ENCODE measurements at places on chromosomes 3 and 15.
A peak's percentile ranks its signal among the peaks of the same experiment; 100 is the strongest.

- DNase-seq: no peak
Observed at GRCh38 chr3:121637922-121638321, 22.8 kb downstream of the HCLS1 start.

- no peak for DNase-seq
Observed at GRCh38 chr3:196268284-196269163, 19.0 kb downstream of the PCYT1A start.

DNA sequence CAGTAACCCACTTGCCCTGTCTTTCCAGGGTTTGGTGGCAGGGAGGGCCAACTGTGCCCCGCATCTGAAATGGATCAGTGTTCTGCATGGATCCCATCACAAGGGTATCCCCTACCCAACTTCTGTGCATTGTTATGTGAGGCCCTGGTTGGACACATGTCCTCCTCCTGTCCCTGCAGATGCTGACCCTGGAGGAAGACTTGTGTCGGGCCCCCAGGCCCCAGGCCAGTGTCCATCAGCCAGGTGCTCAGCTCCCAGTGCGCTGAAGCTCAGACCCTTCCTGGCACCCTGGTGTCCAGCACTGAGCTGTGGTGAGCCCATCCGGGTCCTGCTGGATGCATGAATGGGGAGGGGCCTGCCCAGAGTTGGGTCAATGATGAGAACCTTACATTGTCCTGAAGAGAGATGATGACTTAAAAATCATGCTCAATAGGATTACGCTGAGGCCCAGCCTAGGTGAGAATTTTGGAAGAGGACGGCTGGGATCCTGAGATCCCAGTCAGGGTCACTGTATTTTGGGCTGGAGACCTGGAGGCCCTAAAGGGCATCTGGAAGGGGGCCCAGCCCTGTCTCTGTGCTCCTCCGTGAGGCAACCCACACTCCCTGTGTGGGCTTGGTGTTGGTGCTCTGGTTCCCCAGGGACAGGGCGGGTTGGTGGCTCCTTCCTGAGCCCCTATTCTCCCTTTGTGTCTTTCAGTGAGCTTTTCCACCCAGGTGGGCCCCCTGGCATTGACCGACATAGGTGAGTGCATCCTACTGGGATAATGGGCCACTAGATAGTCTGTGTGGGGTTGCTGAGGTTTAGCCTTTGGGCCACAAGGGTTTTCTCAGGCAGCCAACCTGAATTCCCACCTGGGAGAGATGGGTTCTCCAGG, 199.1 kb downstream of the UBE3A start:
- DNase-seq: no peak

GRCh38 chr3:50260942-50261441, 8.0 kb upstream of the SEMA3B start:
- DNase-seq: no peak

GRCh38 chr3:156029208-156029607, 91.2 kb upstream of the KCNAB1 start:
- no peak for DNase-seq

DNA sequence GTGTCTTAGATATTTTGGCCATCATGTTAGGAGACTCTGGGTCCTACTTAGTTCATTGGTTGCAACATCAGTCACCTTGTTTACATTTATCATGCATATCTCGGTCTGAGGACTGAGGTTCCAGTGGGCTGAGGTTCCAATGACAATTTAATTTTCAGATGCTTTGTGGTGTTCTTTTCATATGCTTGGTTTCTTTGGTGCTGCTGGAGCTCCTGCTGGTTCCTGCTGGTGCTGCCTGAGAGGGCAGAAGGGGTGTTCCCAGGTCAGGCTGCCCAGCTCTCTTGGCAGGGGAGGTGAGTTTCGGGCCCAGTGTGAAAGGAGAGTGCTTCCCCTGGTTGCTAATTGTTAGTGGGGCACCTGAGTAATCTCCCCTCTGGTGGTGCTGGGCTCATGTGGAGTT, 6.9 kb upstream of the KLHL40 start:
- no peak for DNase-seq

DNA sequence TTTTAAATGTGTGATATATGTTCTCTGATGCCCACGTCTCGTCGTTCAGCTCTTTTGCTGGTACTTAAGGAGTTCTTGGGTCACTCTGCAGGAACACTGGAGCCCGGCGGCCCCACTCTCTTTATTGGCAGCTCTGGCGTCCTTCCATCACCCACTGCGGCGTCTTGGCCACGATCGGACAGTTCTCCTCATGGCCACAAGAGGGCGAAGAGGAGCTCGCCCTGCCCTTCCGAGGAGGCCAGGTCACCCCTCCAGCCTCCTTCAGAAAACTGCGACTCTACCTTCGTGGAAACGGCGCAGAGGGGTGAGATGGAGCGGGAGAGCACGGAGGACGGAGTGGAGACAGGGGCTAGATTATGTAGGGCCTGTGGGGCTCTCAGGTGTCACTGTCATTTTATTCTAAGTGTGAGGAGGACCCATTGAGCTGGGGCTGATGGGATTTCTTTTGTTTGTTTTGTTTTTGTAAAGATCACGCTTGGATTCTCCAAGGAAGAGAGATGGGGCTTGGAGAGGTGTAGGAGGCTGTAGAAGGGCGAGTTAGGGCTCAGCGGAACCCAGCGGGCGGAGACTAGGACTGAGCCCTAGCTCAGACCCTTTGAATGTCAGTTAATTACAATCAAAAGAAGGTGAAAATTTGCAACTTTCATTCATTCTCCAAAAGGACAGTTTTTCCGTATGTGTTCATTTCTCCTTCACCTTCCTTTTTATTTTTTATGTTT, 28.0 kb upstream of the GABRA5 start:
- no peak for DNase-seq

- DNase-seq: peak; percentile 77
Observed at GRCh38 chr3:159892171-159892795, 96.4 kb upstream of the IL12A start.

DNA sequence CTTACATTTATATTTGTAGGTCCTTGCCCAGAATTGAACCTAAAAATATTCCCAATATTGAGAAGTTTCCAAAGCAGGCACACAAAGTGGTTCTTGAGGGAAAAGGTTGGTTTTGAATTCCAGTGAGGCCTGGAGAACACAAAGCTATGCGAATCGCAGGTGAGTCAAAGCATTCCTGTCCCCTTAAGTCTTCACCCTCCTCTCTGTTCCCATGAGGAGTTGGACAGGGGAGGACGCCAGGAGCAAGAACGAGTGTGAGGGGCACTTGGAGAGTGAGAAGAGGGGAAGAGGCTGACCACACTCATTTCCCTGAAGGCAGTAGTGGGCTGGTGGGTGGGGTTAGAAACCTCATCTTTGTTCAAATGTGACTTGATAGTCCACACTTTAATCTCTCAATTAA, 185.8 kb upstream of the EOMES start:
- DNase-seq: no peak

DNA sequence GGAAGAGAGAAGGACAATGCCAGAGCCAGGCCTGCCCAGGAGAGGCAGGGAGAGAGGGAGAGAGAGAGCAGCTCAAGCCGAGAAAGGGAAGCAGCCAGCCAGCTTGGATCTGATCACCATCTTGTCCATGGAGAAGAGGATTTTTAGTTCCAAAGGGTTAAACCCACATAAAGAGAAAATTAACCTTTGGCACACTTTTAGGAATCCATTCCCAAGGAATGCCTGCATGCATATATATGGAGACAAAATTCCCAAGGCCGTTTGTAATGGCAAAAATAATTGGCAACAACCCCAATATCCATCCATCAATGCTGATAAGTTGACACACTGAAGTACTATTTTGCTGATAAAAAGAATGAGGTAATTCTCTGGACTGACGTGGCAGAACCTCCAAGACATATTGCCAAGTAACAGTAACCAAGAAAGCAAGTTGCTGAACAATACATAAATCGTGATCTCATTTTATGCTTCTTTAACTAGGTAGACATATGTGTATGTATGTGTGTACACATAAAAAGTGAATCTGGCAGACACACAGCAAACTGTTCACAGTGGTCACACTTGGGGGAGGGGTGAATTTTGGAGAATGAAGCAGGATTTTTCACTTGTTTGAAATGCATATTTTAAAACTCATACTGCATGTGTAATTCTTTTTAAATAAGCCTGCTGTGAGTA, 7.5 kb upstream of the STRA6 start:
- DNase-seq: no peak

- DNase-seq: peak; percentile 6
Observed at GRCh38 chr3:5217824-5218595, 30.5 kb downstream of the EDEM1 start.

DNA sequence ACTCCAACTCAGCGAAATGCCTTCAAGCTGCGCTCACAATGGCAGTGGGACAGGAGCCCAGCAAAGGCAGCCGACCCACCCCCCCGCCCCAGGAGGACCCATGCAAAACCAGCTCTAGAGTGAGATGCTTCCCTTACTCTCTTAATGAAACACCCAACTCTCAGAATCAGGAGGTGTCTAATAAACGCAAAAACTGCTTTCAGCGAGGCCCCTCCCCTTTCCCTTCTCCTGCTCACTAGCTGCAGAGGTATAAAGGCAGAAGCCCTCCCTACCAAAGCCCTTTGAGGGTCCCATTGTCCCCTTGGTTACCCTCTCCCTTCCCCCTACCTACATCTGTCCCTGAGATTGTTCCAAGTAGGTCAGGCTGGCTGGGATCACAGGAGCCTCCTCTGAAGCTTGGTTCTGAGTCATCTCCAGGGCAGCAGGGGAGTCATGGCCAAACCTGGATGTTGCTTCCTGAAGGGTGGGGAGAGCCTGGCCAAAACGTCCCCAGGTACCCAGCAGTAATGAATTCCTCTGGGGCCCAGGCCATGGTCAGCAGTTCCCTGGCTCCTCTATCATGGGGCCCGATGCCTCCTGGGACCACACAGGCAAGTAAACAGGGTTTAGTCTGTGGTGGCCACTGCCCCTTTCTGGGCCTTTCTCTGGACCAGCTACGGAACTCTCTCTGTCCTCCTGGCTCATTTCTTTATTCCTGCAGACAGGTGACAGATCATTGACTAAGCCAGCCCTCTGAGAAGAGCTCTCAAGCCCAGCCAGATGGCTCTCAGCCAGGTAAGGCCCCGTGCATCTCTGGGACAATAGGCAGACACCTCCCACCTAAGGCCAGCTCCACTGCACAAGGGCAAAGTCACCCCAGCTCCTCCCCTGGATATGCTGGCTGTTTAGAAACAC, 8.6 kb downstream of the KLHL25 start:
- peak; percentile 62 for DNase-seq

GRCh38 chr3:132210476-132211346, 106.5 kb upstream of the ACP3 start:
- peak; percentile 19 for DNase-seq
